ENCODE measurements at places on chromosomes 5 and 9. TPM values are rescaled to one million over a fixed set of nuclear protein-coding genes. Genes with fewer than 3 reads are reported as not detected.
A peak's percentile ranks its signal among the peaks of the same experiment; 100 is the strongest.

The NUTM2G gene
- total RNA-seq: not detected

The PHF24 gene
- not detected for total RNA-seq

DNA sequence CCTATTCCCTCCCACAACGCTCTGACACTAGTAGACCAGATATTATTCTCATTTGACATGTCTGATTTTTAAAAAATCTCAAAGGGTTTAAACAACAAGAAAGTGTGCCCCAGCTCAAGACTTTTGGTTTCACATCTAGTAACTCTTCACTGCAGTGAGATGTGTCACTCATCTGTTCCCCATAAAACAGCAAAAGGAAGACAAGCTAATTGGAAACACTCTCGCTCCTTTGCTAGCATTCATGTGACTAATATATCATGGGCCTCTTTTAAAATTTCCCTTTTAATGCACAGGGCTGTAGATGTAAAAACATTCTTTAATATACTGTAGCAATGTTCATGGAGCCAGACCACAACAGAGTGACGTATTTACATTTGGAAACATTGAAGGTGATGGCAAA is 372.6 kb downstream of the ZNF608 start:
- DNase-seq: no peak

DNA sequence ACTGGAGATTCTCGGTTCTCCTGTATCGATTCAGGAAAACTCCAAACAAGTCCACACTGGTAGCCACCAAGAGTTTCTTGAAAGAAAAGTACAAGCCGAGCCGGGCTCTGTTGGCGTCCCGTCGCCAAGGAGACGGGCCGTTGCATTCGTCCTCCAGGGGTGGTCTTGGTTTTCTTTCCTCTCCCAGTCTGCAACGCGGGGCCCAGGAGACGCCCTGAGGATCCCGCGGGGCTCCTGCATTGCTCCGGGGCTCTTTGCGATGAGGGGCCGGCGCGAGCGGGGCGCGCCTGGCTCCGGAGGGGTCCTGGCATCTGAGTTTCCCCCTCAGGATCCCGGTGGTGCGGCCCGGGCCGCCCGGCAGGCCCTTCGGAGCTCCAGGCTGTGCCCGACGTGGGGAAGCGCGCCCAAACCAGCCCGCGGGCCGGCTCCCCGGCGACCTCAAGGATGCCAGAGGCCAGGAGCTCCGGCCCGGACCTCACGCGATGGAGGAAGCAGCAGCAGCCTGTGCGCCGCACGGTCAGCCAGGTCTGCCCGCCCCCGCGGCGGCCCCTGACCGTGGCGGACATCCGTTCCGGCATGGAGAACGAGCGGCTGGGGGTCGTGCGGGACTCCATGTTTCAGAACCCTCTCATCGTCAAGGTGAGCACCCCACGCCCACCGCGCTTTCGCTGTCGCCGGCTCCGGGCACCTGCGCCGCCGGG is at the start of gene CFAP77:
Gene CFAP77 (plus strand): TSS at position 384 of the 701 bp plus-strand sequence. CDS start 61 bp downstream, at position 445.
- DNase-seq: peak; percentile 29

DNA sequence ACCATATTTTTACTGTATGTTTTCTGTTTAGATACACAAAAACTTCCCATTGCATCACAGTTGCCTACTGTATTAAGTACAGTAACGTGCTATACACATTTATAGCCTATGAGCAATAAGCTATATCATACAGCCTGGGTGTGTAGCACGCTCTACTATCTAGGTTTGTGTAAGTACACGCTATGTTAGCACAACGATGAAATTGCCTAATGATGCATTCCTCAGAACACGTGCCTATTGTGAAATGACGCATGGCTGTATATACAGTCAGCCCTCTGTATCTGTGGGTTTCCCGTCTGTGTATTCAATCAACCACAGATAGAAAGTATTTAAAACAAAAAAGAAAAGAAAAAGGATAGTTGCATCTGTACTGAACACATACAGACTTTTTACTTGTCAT is 64.2 kb downstream of the SGCD start:
- DNase-seq: no peak

The RFESD gene
- 9.2 TPM for total RNA-seq

GRCh38 chr9:13899924-13900323 is 414.0 kb downstream of the NFIB start:
- no peak for DNase-seq

GRCh38 chr9:137955224-137955570 is 77.6 kb downstream of the CACNA1B start:
- no peak for DNase-seq

The PCSK5 gene
- total RNA-seq: 24.6 TPM

DNA sequence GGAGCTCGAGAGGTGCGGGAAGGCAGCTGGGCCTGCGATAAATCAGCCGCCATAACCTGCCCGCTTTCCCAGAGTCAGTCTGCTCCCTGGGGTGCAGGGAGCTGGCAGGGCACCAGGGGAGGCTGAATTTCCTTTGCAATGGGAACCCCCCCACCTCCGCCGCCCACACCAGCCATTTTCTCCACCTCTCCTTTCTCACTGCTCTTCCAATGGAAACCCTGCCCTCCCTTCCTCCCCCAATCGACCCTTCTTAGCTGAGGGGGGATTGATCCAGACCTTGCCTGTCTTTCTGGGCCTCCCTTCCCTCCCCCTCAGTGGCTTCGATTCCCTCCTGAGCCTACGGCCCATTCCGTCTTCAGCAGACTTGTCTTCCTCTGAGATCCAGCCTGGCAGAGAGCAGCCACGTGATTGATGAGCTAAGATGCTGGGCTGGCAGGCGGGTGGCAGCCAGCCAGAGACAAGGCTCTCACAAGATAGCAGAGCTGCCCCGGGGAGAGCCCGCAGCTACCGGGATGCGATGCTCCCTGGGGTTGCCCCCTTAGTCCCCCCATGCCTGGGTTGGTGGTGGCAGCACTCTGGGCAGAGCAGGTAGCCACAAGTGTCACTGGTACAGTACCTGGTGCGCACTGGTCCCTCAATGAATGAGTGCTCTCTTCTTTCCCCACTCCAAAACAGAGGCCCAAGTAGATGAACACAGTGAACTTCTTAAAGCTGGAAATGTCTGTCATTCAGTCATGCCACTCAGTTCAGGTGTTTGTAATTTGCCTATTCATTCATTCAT is 53.7 kb upstream of the FABP6 start:
- no peak for DNase-seq

The MARCOL gene
- not detected for total RNA-seq

- DNase-seq: no peak
Observed at GRCh38 chr9:12739014-12739652, 35.7 kb upstream of the LURAP1L start.

DNA sequence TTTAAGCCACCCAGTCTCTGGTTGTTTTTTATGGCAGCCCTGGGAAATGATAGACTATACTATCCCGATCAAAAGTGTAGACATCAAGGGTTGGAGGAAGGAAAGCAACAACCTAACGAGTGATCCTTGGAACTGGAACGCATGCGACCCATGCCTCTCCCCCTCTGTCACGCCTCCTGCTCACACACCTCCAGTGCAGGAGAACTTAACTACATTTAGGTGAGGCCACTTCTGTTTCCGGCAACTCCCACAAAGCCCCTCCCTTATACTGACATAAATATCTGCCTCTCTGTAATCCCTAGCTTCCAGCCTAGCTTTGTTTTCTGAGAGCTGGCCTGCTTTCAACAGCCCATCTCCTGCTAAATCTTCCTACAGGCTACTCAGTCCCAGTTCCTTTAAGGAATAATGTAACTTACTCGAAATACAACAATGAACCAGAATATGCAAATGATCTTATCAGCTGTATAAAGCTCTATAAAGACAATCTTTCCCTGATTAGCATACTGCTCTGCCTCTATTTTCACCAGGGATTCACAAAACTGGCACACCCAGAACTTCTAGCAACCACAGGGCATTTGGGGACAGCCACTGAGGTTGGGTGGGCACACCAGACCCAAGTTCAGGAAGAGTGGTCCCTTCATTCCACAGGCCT is 73.9 kb downstream of the GABBR2 start:
- no peak for DNase-seq
